ENCODE measurements at places on chromosomes 5 and 9. TPM values are rescaled to one million over a fixed set of nuclear protein-coding genes. Genes with fewer than 3 reads are reported as not detected.

The PCDHGA3 gene
- 0.32 TPM for total RNA-seq

DNA sequence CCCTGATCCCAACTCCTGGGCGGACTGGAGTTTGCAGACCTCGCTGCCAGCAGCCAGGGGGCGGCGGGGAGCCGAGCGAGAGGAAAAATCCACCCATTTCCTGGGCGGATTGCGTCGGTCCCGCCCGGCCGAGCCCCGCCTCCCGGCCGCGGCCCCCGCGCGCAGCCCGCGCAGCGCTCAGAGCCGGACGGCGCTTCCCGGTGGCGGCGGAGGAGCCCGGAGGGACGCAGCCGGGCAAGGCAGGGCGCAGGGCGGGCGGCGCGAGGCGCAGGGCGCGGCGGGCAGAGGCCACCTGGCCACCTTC is at the start of gene OLFM1:
Gene OLFM1 (plus strand): TSS at position 180 of the 304 bp plus-strand sequence. CDS start 322 bp downstream, outside the sequence.
- H3K27me3 ChIP-seq, result peaks cover 15% of the 10 kb centered on the region
- no peak for DNase-seq
- no peaks in the 10 kb centered on the region for H3K4me1 ChIP-seq
- H3K4me3 ChIP-seq, result no peak within 1 kb of the TSS

The PSMB7 gene
- 69.7 TPM for total RNA-seq

- peaks cover 2% of the 10 kb centered on the region for H3K27me3 ChIP-seq
- DNase-seq, result no peak
- H3K4me3 ChIP-seq, result no peak overlapping the region
Observed at GRCh38 chr9:136090768-136091581, 4.1 kb downstream of the NACC2 start.

The F2RL1 gene
- 0.64 TPM for total RNA-seq

The CYLC2 gene
- total RNA-seq, result not detected

- H3K27me3 ChIP-seq, result no peaks in the 10 kb centered on the region
- no peaks in the 10 kb centered on the region for H3K36me3 ChIP-seq
- no peak overlapping the region for H3K4me3 ChIP-seq
- H3K27ac ChIP-seq, result no peak overlapping the region
- H3K4me1 ChIP-seq, result no peaks in the 10 kb centered on the region
- DNase-seq, result no peak
Observed at GRCh38 chr9:129513282-129513681, 107.6 kb downstream of the C9orf50 start.

The TAS2R1 gene
- total RNA-seq, result not detected

GRCh38 chr5:22352493-22352892 is 500.7 kb downstream of the CDH12 start:
- H3K27me3 ChIP-seq, result no peaks in the 10 kb centered on the region
- no peaks in the 10 kb centered on the region for H3K4me1 ChIP-seq
- no peaks in the 10 kb centered on the region for H3K36me3 ChIP-seq
- no peak overlapping the region for H3K27ac ChIP-seq

DNA sequence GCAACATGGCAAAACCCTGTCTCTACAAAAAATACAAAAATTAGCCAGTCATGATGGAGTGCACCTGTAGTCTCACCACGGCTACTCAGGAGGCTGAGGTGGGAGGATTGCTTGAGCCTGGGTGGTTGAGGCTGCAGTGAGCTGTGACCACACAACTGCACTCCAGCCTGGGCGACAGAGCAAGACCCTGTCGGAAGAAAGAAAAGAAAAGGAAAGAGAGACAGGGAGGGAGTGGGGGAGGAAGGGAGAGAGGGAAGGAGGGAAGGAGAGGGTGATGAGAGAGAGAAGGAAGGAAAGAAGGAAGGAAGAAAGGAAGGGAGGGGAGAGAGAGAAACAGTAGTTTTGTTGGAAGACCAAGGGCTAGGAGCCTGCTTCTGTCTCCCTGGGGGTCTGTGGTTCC is 142.4 kb downstream of the C9orf50 start:
- H3K27me3 ChIP-seq, result no peaks in the 10 kb centered on the region
- DNase-seq, result no peak
- H3K4me1 ChIP-seq, result peaks cover 14% of the 10 kb centered on the region
- no peak overlapping the region for H3K4me3 ChIP-seq
- no peaks in the 10 kb centered on the region for H3K36me3 ChIP-seq

DNA sequence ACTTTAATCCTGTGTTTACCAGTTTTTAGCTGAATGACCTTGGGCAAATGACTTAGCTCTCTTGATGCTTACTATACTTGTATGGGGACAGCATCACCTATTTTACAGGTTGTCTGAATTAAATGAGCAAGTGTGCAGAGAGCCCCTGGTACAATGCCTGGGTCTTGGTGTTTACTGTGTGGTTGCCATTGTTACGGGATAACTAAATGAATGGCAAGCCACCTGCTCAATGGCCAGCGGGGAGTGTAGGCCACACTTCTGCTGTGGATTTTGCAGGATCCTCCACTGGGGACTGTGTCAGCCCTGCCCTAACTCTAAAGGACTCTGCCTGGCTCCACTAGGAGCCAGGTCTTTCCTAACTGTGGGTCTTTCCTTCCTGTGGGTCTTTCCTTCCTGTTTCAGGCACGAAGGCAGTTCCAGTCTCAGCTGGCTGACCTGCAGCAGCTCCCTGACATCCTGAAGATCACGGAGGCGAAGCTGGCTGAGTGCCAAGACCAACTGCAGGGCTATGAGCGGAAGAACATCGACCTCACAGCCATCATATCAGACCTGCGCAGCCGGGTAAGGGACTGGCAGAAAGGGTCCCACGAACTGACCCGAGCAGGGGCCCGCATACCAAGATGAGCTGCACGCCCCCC is 10.3 kb upstream of the GLE1 start:
- no peak overlapping the region for H3K4me3 ChIP-seq
- no peaks in the 10 kb centered on the region for H3K27me3 ChIP-seq
- peak overlapping the region; percentile 20 for H3K27ac ChIP-seq
- H3K4me1 ChIP-seq, result peaks cover 11% of the 10 kb centered on the region
- peak; percentile 27 for DNase-seq
- no peaks in the 10 kb centered on the region for H3K36me3 ChIP-seq

Measured in B cell (primary cell).